ENCODE measurements at places on chromosomes 5 and 9.

DNA sequence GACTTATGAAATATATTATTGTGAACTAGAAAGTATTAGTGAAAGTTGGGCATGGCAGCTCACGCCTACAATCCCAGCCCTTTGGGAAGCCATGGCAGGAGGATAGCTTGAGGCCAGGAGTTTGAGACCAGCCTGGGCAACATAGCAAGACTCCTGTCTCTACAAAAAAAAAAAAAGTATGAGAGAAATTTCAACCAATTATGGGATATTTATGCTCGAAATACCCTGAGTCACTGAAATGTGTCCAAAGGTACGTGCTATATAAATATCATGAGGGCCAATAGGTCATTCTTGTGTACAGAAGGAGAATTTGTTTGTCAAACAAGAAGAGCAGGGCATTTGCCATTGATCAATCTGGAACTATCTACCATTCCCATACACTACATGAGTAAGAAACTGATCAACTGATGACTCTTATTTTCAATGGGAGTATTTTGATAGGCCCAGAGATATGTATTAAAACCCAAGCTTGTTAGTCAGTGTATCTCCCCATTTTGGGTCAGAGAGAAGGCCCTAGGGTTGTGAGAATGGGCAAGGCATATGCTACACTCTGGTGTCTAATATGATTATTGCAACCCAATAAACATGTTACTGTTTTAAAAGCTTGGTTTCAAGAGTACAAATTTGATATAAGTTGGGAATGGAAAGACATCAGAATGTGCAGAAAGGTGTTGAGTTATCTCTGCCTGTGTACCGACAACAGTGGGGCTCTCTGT, 21.7 kb upstream of the HOMER1 start:
- DNase-seq = no peak

GRCh38 chr9:77063645-77064285, 44.3 kb downstream of the FOXB2 start:
- DNase-seq = no peak

- no peak for DNase-seq
These were observed 17.6 kb upstream of the LIFR start for GRCh38 chr5:38574009-38574408.

DNA sequence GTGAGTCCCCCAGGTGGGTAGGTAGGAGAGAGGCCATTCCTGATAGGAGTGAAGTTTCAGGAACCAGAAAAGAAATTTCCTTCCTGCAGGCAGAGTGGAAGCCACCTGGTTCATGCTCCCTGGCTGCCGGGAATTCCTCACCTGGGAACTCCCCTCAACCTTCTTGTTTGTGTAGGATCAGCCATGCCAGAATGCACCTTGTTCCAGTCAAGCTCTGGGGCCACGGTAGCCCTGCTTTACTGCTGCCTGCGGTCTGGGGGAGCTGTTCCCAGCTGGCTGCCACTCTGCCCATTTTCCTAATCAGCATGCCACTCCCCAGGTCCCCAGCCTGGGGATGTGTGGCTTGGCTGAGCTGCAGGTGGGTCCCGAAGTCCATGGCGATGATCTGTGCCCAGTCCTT, 18.7 kb upstream of the B4GALT1 start:
- no peak for DNase-seq

DNA sequence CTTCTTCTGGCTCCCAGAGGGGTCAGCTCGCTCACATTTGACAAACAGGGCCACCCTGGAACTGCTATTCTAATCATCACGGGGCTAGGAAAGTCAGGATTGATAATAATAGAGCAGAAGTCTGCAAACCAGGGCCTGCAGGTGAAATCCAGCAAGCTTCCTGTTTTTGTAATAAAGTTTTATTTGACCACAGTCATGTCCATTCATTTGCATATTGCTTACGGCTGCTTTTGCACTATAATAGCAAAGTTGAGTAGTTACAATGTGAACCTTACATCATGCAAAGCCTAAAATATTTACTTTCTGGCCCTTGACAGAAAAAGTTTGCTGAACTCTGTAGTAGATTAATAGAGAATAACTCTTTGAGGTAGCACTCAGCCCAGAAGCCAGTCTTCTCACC, 63.2 kb upstream of the CTXN3 start:
- DNase-seq = no peak

- no peak for DNase-seq
These were observed 1.3 kb downstream of the ZBTB34 start for GRCh38 chr9:126861707-126862103.

GRCh38 chr5:179303451-179304200, 41.6 kb downstream of the ADAMTS2 start:
- no peak for DNase-seq

- DNase-seq = no peak
These were observed 115.7 kb upstream of the EPB41L4A start for GRCh38 chr5:112534611-112535255.

GRCh38 chr5:129963359-129963758, 59.1 kb downstream of the CHSY3 start:
- DNase-seq = no peak

DNA sequence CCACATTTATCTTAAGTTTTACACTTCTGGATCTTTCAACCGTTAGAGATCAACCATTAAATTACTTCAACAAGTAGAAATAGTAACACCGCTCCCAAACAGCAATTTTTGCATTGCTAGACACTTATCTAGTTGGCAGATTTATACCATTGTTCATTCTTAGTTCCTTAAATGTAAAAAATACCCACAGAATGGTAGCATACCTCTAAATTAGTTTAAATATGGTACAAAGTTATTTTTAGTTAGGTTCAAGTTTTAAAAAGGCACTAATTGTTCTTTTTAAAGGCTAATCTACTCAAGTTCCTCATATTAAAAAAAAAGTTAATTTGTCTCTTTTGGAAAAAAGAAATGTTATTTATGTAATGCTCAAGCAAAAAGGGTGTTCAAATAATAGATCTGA, 8.1 kb downstream of the PFDN1 start:
- DNase-seq = no peak

GRCh38 chr9:34443533-34443932, 14.8 kb downstream of the FAM219A start:
- DNase-seq = no peak

- DNase-seq = no peak
These were observed 11.8 kb upstream of the HEXB start for GRCh38 chr5:74673011-74673790.

GRCh38 chr5:134184155-134185135, 7.7 kb upstream of the SKP1 start:
- peak; percentile 73 for DNase-seq

DNA sequence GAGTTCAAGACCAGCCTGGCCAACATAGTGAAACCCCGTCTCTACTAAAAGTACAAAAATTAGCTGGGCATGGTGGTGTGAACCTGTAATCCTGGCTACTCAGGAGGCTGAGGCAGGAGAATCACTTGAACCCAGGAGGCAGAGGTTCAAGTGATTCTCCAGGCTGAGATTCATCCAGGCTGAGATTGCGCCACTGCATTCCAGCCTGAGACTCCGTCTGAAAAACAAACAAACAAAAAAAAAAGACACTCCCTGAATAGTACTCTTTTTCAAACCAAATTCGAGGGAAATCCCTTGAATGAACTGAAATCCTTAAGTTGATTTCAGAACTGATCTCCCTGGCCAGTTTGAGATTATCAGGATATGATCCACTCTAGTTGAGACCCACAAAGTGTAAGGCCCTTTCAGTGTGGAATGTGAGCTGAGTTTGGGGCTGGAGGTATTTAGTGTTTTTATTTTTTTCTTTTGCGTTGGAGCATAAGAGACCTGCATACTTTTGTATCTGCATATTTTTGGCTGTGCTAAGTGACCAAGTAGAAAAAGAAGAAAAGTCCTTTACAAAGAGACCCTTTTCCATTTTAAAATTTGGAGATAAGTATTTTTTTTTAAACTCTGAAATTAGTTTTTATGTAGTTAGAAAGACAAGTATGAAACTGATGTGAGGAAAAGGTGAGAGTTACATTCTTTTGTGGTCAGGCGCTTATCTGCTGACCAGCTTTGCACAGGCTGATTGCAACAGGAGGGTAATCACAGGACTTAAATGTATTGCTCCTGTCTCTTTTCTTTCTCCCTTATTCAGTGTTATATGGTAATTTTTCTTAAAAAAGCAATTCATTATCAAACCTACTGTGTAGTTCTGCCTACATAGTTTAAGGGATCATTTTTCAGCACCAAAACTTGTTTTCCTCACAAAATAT, 42.9 kb downstream of the TMEFF1 start:
- no peak for DNase-seq

GRCh38 chr9:129319938-129320481, 141.9 kb upstream of the IER5L start:
- DNase-seq = no peak

- DNase-seq = no peak
These were observed 244.5 kb downstream of the NR3C1 start for GRCh38 chr5:143159031-143159430.

- no peak for DNase-seq
These were observed 294.8 kb downstream of the ASTN2 start for GRCh38 chr9:117120061-117120460.

DNA sequence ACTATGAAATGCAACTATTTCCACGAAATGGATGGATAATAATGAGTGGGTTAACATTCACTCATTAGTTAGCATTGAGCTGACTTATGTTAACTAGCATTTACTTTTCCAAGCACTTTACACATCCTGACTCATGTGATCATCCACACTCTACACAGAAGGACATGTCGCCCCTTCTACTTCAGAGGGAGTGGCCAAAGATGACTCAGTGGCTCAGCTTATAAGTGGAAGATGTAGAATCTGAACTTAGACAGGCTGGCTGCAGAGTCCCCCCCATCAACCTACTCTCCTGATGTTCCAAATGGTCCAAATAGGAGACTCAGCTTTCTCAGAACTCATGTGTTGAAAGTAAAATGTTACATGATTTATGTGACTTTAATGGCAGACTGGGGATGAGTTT, 146.0 kb downstream of the ADCY2 start:
- no peak for DNase-seq

GRCh38 chr5:27523629-27524028, 485.2 kb upstream of the CDH9 start:
- no peak for DNase-seq

DNA sequence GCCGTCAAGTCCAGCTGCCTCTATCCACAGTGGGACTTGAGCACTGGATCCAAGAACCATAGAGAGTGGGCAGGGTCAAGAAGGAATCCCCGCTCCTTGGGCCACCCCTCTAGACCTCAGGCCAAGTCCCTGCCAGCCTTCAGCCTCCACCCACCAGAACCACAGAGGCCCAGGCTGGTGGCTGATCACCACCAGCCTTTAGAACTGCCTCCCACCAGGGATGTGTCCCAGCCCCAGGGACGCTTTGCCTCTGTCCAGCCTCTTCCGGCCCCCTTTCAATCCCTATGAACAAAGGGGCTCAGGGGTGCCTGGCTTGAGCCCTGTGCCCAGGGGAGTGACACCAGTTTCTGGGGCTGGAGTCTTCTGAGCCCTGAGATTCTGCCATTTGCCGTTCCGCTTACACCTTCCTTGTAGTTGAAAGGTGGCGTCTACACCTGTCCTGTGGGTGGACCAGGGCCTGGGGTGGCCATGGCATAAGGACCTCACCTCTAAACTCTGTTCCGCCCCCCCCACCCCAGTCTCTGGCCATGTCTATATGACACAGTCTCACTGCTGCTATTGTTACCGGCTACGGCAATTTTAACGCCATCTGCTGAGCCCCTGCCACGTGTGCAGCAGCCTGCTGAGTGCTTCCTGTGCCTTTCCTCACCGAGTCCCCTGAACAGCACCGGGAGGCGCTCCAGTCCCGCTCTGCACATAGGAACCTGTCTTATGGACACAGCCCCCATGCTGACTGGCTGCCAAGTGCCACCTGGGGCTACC, 35.7 kb upstream of the ORM1 start:
- no peak for DNase-seq

GRCh38 chr9:26078706-26079105, 400.5 kb upstream of the TUSC1 start:
- no peak for DNase-seq

GRCh38 chr5:84635235-84636055, 250.8 kb upstream of the EDIL3 start:
- no peak for DNase-seq

DNA sequence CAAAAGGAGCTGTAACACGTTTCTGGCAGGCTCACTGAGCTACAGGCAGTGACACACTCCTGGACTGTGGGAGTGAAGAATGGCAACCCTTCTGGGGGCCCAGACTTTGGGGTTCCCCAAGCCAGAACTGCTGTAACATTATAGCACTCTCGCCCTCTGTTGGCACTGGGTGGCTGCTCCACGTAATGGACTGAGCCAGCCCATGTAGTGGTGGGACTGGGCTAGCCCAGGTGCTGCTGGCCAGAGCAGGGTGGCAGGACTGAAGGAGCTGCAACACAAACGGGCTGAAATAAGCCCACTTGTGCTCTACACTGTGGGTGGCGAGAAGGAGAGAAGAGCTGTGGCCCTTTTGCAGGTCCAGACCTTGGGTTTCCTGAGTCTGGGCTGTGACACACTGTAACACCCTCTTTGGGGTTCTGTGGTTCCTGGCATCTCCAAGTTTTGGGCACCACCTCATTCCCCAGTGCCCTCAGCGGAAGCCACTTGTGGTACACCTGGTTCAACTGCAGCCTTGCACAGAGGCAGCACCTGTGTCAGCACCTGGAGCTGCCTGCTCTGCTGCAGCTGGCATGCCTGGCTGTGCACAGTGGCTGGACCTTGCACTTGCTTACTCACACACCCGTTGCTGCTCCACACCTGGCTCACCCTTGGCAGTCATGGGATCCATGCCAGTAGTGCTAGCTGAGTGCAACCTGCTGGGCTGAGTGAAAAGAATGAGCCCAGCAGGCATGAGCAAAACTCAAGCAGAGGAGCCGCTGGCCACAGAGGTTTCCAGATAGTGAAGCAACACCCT, 95.0 kb upstream of the PRR16 start:
- DNase-seq = no peak

DNA sequence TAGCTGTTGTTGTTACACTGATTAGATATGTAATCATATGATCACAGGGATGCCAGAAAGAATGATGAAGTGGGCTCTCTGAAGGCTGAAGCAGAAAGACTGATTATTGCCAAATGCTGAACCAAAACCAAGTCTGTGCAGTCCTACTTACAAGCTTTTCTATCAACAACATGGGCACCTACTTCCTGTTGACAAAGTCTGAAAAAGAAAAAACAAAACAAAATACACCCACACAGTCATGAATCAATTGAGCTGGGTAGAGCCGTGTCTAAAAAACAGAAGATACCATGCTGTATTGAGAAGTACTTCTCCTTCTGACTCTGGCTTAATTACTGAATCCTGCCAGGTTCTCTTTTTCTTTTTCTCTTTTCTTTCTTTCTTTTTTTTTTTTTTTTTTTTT, 363.4 kb downstream of the RAB3C start:
- no peak for DNase-seq

- DNase-seq = no peak
These were observed 133.5 kb upstream of the IL12B start for GRCh38 chr5:159463590-159464321.

- DNase-seq = no peak
These were observed 48.8 kb upstream of the SLC25A51 start for GRCh38 chr9:37952731-37953130.

GRCh38 chr5:50855001-50855400, 188.6 kb downstream of the PARP8 start:
- DNase-seq = no peak

- DNase-seq = no peak
These were observed 632.3 kb downstream of the CCDC171 start for GRCh38 chr9:16184964-16185646.

- no peak for DNase-seq
These were observed 235.2 kb downstream of the NR3C1 start for GRCh38 chr5:143168171-143168741.

Data from CD4-positive, alpha-beta T cell treated with Interferon gamma for 1 hour (primary cell).